ENCODE measurements at places on chromosomes 12 and 14.

GRCh38 chr12:112807452-112807851, 15.9 kb downstream of the RPH3A start:
- DNase-seq: no peak

GRCh38 chr14:65115615-65116014, 13.3 kb upstream of the MAX start:
- no peak for DNase-seq

GRCh38 chr12:109708939-109709338, 4.7 kb upstream of the FAM222A start:
- no peak for DNase-seq

GRCh38 chr12:68178184-68178583, 18.6 kb upstream of the IFNG start:
- DNase-seq: no peak

- no peak for DNase-seq
These were observed 67.6 kb upstream of the CFL2 start for GRCh38 chr14:34782031-34782430.
